Stimulated activated naive B cell treated with anti-CD40 and anti-IgM and Interleukin-4, amounts not matched to agents 10 μg/mL and 1 μg/mL and 100 μg/mL, for 72 hours (primary cell): ENCODE measurements at places on chromosomes 3 and 15.
A peak's percentile ranks its signal among the peaks of the same experiment; 100 is the strongest.

- H3K4me1 ChIP-seq, result no peaks in the 10 kb centered on the region
- no peak overlapping the region for H3K27ac ChIP-seq
- H3K27me3 ChIP-seq, result no peaks in the 10 kb centered on the region
Measured at GRCh38 chr3:62638316-62638715, 236.9 kb downstream of the CADPS start.

- DNase-seq, result no peak
- no peaks in the 10 kb centered on the region for H3K36me3 ChIP-seq
- H3K4me3 ChIP-seq, result no peak overlapping the region
- no peak overlapping the region for H3K27ac ChIP-seq
- peaks cover 4% of the 10 kb centered on the region for H3K27me3 ChIP-seq
- no peaks in the 10 kb centered on the region for H3K4me1 ChIP-seq
Measured at GRCh38 chr3:130480736-130481135, 36.2 kb upstream of the COL6A6 start.

DNA sequence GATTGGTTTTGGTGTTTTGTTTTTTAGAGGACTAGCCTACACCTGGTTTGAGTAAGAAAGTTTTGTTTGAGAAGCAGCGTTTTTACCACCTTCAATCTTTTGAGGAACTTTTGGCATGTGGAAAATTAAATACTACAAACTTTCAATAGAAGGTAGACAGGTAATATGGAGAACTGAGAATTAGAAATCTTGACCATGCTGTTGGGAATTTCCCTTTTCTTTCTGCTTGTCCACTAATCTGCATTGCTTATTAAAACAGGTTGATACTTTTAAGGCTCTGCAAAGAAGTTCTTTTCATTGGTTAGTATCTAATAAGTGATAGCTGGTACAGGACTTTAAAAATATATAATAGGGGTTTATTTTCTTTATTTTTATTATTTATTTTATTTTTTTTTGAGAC, 31.9 kb downstream of the UBE2E1 start:
- H3K4me1 ChIP-seq, result peaks cover 55% of the 10 kb centered on the region
- H3K27me3 ChIP-seq, result no peaks in the 10 kb centered on the region
- DNase-seq, result no peak
- H3K4me3 ChIP-seq, result no peak overlapping the region
- no peak overlapping the region for H3K27ac ChIP-seq
- peaks cover 1% of the 10 kb centered on the region for H3K36me3 ChIP-seq

GRCh38 chr15:73941871-73942635, 15.8 kb downstream of the LOXL1 start:
- H3K4me1 ChIP-seq, result peaks cover 15% of the 10 kb centered on the region
- no peak for DNase-seq
- H3K4me3 ChIP-seq, result no peak overlapping the region
- H3K27me3 ChIP-seq, result peaks cover 14% of the 10 kb centered on the region

- H3K4me1 ChIP-seq, result peaks cover 45% of the 10 kb centered on the region
- DNase-seq, result no peak
- no peak overlapping the region for H3K27ac ChIP-seq
- peak overlapping the region; percentile 6 for H3K4me3 ChIP-seq
- no peaks in the 10 kb centered on the region for H3K27me3 ChIP-seq
Measured at GRCh38 chr3:45906681-45907407, 20.5 kb downstream of the CCR9 start.

DNA sequence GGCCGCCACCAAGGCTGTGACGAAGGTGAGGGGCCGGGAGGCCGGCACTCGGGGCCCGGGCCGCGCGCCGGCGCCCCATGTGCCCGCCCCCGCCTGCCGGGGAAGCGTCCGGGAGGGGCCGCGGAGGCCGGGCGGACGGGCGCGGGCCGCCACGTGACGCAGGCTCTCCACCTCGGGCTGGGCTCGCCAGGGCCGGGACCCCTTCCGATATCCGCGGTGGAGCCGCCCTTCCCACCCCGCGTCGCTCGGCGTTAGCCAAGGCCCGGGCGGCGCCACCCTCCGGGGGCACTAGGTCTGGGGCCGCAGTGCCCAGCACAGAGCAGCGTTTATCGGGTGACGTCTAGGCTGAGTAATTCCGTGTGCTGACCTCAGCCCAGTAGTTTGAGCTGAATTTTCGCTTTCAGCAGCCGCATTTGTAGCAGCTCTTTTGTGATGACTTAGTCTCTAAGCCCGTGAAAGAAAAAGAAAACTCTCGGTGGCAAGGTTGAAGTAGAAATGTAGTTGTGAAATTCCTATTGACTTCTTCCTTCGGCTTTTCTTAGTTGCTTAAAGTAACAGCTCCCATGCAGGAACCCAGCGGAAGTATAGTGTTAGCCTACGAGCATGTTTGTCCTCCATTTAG, 885 bp downstream of the CDV3 start:
- peaks cover 36% of the 10 kb centered on the region for H3K36me3 ChIP-seq
- H3K27me3 ChIP-seq, result no peaks in the 10 kb centered on the region
- peak overlapping the region; percentile 97 for H3K27ac ChIP-seq
- H3K4me1 ChIP-seq, result peaks cover 33% of the 10 kb centered on the region

DNA sequence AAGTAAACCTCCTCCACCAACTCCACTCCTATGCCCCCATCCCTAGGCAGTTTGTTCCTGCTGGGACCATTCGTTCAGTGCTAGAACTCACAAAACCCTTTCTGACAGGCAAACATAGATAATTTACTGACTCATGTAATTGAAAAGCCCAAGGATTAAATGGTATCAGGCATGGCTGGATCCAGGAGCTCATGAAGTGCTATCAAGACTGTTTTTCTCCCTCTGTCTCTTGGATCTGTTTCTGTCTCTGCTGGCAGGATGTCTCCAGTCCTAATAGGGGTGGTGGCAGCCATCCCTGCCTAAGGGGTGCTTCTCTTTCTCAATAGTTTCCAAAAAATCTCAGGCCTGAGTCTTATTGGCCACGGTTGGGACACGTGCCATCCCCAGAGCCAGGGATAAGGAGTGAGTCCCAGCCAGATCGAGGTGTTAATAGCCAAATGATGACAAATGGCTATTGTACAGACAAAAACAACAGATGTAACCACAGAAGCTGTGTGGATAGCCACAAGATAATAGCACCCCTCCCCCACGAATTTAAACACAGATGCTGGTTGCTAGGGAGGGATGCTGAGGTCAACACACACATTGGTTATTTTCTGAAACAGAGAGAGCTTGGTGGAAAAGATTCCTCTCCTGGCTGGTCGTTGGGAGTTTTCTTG, 168.6 kb downstream of the SHQ1 start:
- H3K4me3 ChIP-seq, result no peak overlapping the region
- H3K4me1 ChIP-seq, result peaks cover 27% of the 10 kb centered on the region
- H3K36me3 ChIP-seq, result no peaks in the 10 kb centered on the region
- no peak for DNase-seq
- H3K27me3 ChIP-seq, result peaks cover 24% of the 10 kb centered on the region

DNA sequence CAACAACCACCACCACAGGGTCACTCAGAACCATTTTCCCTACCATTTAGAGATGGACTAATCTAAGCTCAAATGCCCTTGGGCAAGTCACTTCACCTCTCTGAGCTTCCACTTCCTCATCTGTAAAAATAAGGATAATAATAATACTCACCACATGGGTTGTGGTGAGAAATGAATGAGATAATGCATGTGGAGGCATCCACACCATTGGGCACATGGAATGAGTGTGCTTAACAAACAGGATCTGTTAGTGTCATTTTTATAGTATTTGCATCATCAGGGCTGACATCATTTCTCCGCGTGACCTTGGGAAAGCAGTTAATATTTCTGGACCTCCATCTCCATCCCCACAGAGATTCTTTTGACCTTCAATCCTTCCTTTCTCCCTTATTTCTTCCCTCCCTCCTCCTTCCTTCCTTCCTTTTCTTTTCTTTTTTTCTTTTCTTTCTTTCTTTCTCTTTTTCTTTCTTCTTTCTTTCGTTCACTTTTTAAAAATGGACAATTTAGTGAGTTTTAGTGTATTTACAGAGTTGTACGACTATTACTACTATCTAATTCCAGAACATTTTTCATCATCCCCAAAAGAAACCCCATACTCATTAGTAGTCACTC, 7.7 kb upstream of the RFT1 start:
- no peak overlapping the region for H3K4me3 ChIP-seq
- no peaks in the 10 kb centered on the region for H3K27me3 ChIP-seq
- no peak overlapping the region for H3K27ac ChIP-seq
- no peaks in the 10 kb centered on the region for H3K36me3 ChIP-seq
- peaks cover 9% of the 10 kb centered on the region for H3K4me1 ChIP-seq
- no peak for DNase-seq

DNA sequence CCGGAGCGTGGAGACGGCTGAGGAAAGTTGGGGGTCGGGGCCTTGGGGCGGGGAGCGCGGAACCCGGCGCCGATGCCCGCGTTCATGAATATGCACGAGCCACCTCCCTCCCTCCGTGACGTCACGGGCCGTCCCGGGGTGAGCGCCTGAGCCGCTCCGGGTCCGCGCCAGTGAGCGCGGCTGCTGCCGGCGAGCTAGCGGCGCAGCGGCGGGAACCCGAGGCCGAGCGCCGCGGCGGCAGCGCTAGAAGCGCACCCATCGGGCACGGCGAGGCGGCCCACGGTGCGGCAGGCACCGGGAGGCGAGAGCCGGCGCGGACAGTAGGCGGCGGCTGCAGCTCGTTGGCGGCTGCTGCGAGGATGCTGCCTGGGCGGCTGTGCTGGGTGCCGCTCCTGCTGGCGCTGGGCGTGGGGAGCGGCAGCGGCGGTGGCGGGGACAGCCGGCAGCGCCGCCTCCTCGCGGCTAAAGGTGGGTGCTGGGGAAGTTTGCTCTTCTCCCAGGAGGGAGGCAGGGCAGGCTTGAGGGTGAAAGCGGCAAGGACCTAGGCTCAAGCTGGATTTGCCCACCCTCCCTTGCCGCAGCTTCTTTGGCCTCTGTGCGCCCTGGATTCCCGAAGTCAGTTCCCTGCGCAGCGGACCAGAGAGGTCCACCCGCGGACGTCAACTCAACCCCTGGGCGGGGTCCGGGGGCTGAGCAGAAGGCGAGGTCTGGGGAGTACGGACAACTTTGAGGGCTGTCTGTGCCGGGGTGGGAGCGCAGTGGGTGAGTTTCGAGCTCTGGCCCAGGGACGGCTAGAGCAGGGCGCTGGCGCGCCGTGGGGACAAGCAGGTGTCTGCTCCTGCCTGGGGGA, at the start of gene CLSTN2:
Gene CLSTN2 (plus strand): TSS at position 170 of the 850 bp plus-strand sequence.
- peak; percentile 19 for DNase-seq
- no peak within 1 kb of the TSS for H3K27ac ChIP-seq
- peak within 1 kb of the TSS; percentile 56 for H3K4me3 ChIP-seq

- no peak overlapping the region for H3K4me3 ChIP-seq
- DNase-seq, result no peak
- H3K27me3 ChIP-seq, result no peaks in the 10 kb centered on the region
- H3K27ac ChIP-seq, result no peak overlapping the region
- no peaks in the 10 kb centered on the region for H3K4me1 ChIP-seq
Measured at GRCh38 chr3:65577843-65578430, 460.8 kb downstream of the MAGI1 start.

DNA sequence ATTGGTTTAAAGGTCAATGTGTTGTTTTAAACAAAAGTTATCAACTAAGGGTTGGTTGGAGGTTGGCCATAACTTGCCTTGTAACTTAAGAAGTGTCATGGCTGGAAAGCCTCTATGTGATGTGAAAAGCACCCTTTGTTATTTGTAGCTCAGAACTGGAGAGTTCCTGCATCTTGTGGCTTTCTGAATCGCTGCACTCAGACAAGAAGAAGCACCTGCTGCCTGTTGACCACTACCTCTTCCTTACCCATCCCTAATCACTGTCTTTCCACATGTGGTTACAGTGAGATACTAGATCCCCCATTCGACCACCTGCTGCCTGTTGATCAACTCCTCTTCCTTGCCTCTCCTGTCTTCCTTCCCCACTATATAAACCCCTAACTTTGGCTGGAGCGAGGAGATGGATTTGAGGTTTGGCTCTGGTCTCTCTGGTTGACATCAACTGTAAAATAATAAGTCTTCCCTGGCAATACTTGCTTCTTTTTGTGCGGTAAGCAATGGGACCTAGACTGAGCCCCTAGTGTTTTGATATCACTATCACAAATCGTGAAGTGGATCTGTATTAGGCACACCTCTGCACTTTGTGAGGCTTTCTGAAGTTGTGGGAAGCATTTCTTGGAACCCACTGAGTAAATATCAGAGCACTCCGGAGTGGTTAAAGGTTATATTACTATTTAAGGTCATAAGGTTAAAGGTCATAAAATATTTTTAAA, 13.8 kb downstream of the RPL39L start:
- H3K27me3 ChIP-seq, result no peaks in the 10 kb centered on the region
- no peak for DNase-seq
- H3K4me3 ChIP-seq, result no peak overlapping the region
- peaks cover 8% of the 10 kb centered on the region for H3K36me3 ChIP-seq
- H3K27ac ChIP-seq, result peak overlapping the region; percentile 66
- peaks cover 13% of the 10 kb centered on the region for H3K4me1 ChIP-seq

DNA sequence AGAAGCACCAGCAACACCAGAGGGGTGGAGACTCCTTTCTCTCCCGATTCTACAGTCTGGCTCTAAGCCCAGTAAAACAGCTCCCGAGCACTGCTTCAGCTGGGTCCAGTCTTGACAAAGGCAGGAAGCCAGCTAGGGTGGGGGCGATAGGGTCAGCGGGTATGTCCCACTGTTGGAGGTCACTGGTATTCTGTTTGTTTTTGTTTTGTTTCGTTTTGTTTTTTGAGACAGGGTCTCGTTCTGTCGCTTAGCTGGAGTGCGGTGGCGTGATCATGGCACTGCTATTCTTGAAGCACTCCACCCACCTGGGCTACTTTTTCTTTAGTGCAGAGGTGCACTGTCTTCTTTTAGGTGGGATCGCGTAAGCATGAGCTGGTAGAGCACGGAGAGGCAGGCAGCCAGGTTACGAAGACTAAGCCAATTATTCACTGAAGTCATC, 16.3 kb downstream of the GCSAM start:
- no peaks in the 10 kb centered on the region for H3K27me3 ChIP-seq
- H3K36me3 ChIP-seq, result peaks cover 7% of the 10 kb centered on the region
- peak overlapping the region; percentile 10 for H3K27ac ChIP-seq
